NCI-H446 treated with DMSO at 0.1 percent for 48 hours (cell line): ENCODE measurements at places on chromosomes 6 and 20.

DNA sequence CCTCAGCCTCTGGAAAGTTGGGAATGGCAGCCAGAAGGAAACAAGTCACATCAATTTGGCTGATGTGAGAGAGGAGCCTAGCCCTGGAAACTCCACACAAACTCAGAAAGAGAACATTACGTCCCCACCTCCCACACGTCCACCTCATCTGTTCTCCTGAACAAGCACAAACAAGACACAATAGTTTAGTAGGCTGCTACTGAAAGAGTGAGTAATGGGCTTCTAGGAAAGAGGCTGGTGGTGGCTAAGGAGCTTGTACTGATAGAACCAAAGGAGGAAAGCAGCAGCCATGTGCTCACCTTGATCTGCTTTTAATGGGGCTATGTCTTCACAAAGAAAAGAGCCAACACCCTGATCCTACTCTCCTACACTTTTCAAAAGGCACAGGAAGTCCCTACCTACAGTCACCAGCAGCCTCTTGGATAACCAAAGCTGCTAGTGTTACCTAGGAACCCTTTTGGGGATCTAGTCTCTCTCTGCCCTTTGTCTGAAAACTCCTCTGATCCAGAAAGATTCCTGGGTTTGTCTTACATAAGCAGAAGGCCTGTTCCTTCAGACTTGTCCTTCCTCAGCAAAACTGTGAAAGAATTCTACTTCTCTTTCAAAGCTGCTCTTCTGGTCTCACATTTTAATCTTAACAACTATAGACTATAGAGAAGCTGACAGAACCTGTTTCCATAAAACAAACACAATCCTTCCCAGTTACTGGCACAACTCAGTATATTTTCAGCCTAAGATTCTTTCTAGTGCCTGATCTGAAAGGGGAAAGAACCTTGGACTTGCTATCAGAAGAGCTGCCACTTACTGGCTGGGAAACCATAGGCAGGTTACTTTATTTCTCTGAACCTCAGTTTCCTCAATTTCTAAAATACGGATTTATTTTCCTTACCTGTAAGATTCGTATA is 3.1 kb downstream of the PLAGL2 start:
- DNase-seq = no peak

- DNase-seq = no peak
Observed at GRCh38 chr6:126051791-126052190, 65.5 kb downstream of the TRMT11 start.

- no peak for DNase-seq
Observed at GRCh38 chr6:126553854-126554253, 213.9 kb downstream of the CENPW start.

- peak; percentile 12 for DNase-seq
Observed at GRCh38 chr6:157660414-157660813, 162.6 kb upstream of the SNX9 start.

DNA sequence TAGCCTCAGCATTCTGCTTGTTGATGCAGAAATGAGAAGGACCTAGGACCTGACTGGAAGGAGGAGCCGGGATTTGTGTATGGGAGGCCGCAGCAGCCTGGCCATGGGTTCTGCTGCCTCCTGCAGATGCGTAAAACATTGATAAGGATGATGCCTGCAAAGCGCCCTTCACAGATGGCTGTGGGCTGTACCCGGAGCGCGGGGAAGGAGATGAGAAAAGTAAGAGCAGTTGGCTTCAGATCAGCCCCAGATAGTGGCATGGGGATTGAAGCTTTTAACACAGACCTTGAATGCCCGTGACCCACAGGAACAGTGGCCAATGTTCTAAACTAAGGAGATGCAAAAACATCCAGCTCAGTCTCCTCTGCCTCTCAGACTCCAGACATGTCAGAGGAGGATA is 136.4 kb upstream of the KCNG1 start:
- DNase-seq = no peak

GRCh38 chr20:6228302-6228843 is 105.5 kb upstream of the FERMT1 start:
- no peak for DNase-seq

DNA sequence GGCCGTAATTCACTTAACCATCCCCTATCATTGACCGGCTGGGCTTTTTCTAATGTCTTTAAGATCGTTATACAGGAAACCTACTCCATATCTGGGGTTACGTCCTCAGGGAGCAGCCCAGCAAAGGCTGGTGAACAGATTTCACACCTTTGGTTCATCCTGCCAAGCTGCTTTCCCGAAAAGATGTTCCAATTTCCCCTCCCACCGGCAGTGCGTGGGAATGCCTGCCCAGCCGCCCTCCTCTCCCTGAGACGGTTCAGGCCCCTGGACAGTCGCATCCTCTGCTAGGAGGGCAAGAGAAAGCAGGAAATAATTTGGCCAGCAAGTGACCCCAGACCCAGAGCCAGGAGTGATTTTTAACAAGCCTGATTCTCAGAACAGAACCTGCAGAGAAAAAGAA is 16.3 kb downstream of the SIRPA start:
- DNase-seq = no peak

- DNase-seq = no peak
Observed at GRCh38 chr20:25048519-25048952, 9.4 kb downstream of the ACSS1 start.

DNA sequence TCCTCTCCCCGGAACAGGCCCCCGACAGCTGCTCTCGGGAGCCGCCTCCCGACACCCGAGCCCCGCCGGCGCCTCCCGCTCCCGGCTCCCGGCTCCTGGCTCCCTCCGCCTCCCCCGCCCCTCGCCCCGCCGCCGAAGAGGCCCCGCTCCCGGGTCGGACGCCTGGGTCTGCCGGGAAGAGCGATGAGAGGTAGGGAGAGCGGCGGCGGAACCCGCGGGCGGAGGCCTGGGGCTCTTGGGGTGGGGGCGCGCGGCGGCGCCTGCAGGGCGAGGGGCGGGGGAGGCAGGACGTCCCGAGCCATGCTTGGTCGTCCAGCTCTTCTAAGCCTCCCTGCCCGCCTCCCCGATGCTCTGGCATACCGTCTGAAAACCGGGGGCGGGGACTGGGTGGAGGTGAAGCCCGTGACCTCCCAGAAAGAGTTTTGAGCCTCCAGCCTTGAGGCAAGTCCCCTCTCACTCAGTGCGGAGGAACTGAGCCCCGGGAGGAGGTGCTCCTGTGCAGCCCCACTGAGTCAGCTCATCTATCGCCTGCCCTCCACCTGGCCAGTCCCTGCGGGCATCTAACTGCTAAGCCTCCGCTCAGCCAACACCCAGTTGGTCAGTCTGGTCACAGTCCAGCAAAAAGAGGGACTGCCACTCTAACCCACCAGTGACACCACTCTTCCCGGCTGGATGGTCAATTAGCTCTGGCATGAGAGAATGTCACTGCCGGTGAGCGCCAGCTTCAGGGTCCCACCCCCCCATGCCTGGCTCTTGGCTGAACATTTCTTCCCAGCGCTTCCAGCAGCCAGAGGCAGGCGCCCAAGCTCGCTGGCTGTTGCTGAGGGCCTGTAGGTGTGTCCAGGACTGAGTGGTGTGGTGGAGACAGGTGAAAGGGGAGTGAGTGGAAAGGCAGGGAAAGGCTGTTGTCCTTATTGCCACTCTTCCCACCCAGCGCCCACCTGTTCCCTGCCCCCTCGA is 482 bp downstream of the DDR1 start:
- DNase-seq = no peak

GRCh38 chr6:75025371-75025770 is 180.5 kb downstream of the COL12A1 start:
- no peak for DNase-seq

- DNase-seq = no peak
Observed at GRCh38 chr6:76495909-76496308, 423.4 kb upstream of the IMPG1 start.

GRCh38 chr6:45650524-45651135 is 272.9 kb upstream of the SUPT3H start:
- DNase-seq = no peak

- DNase-seq = no peak
Observed at GRCh38 chr6:39273406-39273821, 40.8 kb downstream of the KCNK17 start.

- DNase-seq = no peak
Observed at GRCh38 chr20:36120241-36120640, 34.3 kb upstream of the EPB41L1 start.

- no peak for DNase-seq
Observed at GRCh38 chr20:37816003-37816402, 86.9 kb upstream of the VSTM2L start.

GRCh38 chr6:5989141-5989723 is 17.5 kb downstream of the NRN1 start:
- DNase-seq = no peak

- DNase-seq = peak; percentile 69
Observed at GRCh38 chr20:50477239-50477872, 32.8 kb upstream of the PTPN1 start.

DNA sequence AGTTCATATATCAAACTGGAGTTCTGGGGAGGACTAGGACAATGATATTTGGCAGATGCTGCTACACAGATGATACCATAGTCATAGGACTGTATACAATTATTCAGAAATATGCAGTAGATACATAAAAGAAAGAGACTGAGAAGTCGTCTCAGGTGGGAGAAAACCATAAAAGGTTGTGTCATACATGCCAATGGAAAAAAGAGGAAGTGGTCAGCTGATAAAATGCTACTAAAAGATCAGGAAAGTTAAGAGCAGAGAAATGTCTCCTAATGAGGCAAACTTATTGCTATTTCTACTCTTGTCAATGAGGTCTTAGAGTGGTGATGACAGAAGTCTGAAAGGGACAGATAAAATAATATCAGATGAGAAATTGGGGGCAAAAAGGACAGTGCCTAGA is 407.6 kb downstream of the COL12A1 start:
- DNase-seq = no peak

GRCh38 chr6:111038534-111039252 is 48.6 kb upstream of the SLC16A10 start:
- no peak for DNase-seq

- peak; percentile 44 for DNase-seq
Observed at GRCh38 chr6:132483779-132484679, 28.9 kb downstream of the STX7 start.

- no peak for DNase-seq
Observed at GRCh38 chr6:73134588-73134987, 90.7 kb downstream of the KHDC1L start.

DNA sequence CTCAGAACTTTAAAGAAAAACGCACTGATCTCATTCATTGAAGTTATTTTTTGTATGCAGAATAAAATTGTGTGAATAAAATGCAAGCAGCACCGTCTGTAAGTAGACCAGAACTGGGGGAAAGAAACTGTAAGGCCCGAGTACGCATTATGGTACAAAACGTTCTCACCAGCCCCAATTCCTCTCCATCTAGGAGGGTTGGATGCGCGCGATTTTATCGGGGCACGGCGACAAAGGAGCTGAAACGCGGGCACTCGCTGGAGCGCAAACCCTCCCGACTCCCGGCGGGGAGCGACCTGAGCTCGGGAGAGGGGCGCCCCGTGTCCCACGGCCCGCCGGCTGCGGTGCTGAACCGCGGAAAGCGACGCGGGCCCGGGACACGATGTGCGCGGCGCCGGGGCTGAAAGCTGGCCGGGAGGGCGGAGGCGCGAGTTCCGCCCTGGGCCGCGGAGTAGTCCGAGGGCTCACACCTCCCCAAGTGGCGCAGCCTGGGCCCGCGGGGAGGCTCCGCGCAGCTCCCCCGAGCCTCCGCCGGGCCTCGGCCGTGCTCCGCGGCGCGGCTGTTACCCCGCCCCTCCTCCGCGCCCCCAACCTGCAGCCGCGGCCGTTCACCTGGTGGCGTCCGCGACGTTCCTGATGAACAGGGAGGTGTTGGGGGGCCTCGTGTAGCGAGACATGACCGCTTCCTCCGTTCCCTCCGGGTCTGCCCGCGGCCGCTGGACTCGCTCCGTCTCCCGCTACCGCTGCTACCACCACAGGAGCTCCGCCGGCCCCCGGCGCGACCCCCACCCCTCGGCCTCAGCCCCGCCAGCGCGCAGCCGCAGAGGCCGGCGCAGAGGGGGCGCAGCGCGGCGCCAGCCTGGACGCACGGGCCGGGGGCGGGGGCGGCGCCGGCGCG is at the start of gene SRSF12:
SRSF12 (minus strand) TSS at position 861 of the 898 bp plus-strand sequence; CDS start at position 677, 184 bp downstream.
- no peak for DNase-seq

GRCh38 chr6:13447949-13448724 is 39.3 kb downstream of the GFOD1 start:
- no peak for DNase-seq

DNA sequence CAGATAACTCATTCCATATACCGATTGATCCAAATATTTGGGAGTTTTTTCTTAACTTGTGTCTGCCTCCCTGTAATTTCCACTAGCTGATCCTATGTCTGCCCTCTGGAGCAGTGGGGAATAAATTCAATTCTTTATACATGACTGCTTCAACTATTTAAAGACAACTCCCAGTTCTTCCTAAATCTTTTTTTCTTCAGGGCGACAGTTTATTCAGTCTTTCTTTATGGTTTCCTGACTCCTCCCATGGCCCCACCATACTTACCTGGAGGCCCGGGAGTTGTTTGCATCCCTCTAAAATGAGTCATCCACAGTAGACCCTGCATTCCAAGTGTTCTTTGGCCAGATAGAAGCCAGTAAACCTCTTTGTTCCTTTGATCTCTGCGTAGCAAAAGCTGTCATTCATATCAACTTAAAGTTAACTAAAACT is 73.6 kb downstream of the LCA5 start:
- no peak for DNase-seq

GRCh38 chr6:138397128-138398122 is 6.6 kb upstream of the HEBP2 start:
- DNase-seq = peak; percentile 4

DNA sequence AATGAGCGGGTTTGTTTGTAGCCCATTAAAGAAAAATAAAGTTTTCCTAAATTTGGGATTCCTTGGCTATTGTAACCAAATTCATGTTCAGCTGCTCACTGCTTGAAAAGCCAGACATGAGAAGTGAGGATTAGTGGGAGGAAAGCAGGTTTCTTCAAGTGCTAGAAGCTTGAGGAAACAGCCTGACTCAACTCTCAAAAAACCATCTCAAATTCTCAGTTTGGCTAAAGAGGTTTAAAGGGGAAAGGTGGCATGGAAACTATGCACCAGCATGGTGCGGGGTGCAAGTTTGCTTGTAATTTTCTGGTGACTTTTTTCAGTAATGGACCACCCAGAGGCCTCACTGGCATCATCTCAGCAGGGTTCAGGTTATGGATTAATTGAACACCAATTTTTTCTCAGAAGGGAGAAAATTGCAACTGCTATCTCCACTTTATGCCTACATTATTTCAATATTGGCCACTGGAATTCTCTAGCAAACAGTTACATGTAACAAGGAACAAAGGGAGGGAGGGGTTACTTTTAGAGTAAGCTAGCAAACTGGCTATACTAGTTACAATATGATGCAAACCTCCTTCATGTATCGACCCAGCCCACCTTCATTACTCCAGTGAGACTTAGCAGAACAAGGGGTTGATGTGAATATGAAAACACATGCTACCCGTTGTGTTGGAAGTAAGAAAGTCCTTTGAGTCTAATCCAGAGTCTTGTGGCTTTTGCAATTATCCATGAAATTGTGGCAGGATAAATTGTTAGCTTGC is 85.0 kb upstream of the IFNGR1 start:
- no peak for DNase-seq
